ENCODE measurements at places on chromosomes 6 and 20.

DNA sequence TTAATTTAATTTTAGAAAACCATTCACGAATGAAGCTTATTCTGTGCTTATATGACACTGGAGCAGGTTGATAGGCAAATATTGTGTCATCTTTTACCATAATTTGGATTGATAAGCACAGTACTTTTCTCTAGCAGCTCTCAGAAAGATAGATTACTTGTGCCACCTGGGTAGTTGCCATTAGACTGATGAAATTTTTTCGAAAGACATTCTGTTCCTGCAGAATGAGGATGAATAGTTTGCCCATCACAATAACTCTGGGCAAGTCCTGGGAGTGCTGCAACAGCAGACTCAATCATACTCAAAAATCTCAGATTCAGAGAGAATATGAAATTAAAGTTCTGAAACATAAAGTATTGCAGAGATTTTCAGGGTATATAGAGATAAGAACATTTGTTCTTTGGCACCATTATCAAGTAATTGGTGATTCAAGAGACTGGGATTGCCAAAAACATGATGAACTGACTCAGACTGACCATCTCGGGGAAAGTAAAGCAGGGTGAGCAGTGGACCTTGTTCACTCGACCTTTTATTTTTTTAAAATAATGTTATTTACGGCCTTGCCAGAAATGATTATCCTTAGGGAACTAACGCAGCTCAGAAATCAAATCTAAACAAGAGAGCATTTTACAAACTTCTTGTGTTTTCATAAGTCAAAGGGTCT is 65.8 kb upstream of the PTCHD4 start:
- no peak for DNase-seq

DNA sequence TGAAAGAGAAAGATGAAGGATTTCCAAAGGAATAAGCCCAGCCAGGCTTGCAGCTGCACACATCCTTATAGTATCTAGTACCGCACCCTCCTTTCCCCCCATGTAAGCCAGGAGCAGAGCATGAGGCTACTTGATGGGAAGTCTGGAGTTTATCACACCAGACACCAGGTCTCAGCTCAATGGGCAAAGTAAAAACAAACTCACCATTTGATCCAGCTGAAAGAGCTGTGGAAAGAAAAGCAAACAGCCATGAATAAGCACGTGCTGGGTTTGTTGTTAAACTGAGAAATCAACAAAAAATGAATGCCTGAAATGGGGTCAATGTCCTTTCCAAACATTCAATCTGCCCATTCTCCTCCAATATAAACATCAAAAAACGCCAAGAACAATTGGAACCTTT is 50.6 kb upstream of the MAP7 start:
- no peak for DNase-seq

- DNase-seq: no peak
These were observed 48.3 kb downstream of the ARID1B start for GRCh38 chr6:156825475-156825874.

DNA sequence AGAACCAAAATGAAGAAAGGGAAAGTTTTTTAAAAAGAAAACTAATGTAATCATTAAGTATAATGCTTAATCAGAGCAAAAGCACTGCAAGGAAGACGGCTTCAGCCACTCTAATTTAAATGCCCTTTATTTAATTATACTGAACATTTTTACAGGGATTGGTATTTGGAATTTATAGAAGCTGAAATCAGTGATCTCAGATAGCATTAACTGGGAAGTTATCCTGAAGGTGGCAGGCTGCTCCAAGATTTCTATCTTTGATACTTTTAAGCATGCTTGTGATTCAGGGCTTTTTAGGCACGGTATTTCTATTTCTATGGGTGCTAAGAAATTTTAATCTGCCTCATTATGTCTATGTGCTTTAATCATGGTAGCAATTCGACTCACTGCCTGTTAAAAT is 1.3 kb upstream of the NDUFAF4 start:
- peak; percentile 85 for DNase-seq

GRCh38 chr20:63837479-63837878 is 6.4 kb upstream of the ZBTB46 start:
- DNase-seq: no peak
